ENCODE measurements at places on chromosomes 4 and X. TPM values are rescaled to one million over a fixed set of nuclear protein-coding genes. Genes with fewer than 3 reads are reported as not detected.

The PABPC1L2A gene
- not detected for total RNA-seq

The FGA gene
- 16.0 TPM for total RNA-seq

The C4orf17 gene
- not detected for total RNA-seq

The LNX1 gene
- 0.04 TPM for total RNA-seq

The MAGEE2 gene
- not detected for total RNA-seq

The CENPVL2 gene
- total RNA-seq, result not detected

The PNMA6F gene
- total RNA-seq, result not detected

The REPS2 gene
- total RNA-seq, result 1.3 TPM

The CXCR3 gene
- not detected for total RNA-seq

The UGT2B15 gene
- total RNA-seq, result 0.08 TPM

The SPINK2 gene
- total RNA-seq, result not detected

The DMRTC1 gene
- not detected for total RNA-seq

The HTRA3 gene
- 21.2 TPM for total RNA-seq

The MAGEB1 gene
- not detected for total RNA-seq

The SHROOM4 gene
- total RNA-seq, result not detected

The PPARGC1A gene
- total RNA-seq, result 0.10 TPM

The MCTS1 gene
- 93.4 TPM for total RNA-seq

The TMEM164 gene
- 79.4 TPM for total RNA-seq

The UCP1 gene
- not detected for total RNA-seq

The GAGE2A gene
- not detected for total RNA-seq

The GNRHR gene
- not detected for total RNA-seq

The CA5B gene
- 2.7 TPM for total RNA-seq

The TCEANC gene
- total RNA-seq, result 0.86 TPM

The TCEAL2 gene
- total RNA-seq, result not detected

The RAI2 gene
- total RNA-seq, result 0.15 TPM

The ASB12 gene
- not detected for total RNA-seq

The PTTG2 gene
- not detected for total RNA-seq

The CHRDL1 gene
- not detected for total RNA-seq

The MAGEA12 gene
- 0.15 TPM for total RNA-seq

The LRIT3 gene
- not detected for total RNA-seq

The DOK7 gene
- total RNA-seq, result 0.82 TPM

The ELOVL6 gene
- 15.3 TPM for total RNA-seq

The MAOA gene
- 1.3 TPM for total RNA-seq

The FGD1 gene
- total RNA-seq, result 7.2 TPM

The FAM47E gene
- not detected for total RNA-seq

The PASD1 gene
- total RNA-seq, result not detected

The EGF gene
- total RNA-seq, result 0.45 TPM

The RS1 gene
- not detected for total RNA-seq

The STAP1 gene
- not detected for total RNA-seq

The PDLIM3 gene
- not detected for total RNA-seq
